Activated naive CD8-positive, alpha-beta T cell treated with anti-CD3 and anti-CD28 coated beads, Interleukin-2, amount 50 U/mL, for 16 hours (primary cell): ENCODE measurements at places on chromosomes 4 and X.

GRCh38 chrX:151973851-151974335, 583 bp downstream of the GABRE start:
- no peak for DNase-seq

- no peak for DNase-seq
Observed at GRCh38 chr4:171376724-171377123, 436.5 kb upstream of the GALNTL6 start.

- DNase-seq, result no peak
Observed at GRCh38 chr4:5563856-5564255, 144.5 kb downstream of the EVC2 start.

DNA sequence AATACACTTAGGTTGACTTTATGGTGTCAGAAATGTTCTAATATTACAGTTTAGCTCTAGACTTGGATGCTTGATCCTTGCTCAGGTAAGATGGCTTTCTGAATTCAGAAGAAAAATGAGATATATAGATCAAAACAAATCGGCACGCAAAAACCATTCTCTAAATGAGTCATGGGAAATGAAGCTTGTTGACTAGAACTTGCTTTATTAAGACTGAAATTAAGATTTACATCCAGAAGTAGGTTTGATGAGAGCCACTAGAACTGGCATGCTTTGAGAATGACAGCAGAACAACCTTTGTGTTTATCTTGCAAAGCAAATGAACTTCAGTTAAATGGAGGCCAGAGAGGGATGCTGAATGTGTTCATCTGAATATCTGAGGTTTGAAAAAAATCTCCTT, 304.9 kb upstream of the KLF3 start:
- DNase-seq, result no peak

GRCh38 chrX:70025464-70025863, 24.3 kb downstream of the AWAT2 start:
- DNase-seq, result no peak

DNA sequence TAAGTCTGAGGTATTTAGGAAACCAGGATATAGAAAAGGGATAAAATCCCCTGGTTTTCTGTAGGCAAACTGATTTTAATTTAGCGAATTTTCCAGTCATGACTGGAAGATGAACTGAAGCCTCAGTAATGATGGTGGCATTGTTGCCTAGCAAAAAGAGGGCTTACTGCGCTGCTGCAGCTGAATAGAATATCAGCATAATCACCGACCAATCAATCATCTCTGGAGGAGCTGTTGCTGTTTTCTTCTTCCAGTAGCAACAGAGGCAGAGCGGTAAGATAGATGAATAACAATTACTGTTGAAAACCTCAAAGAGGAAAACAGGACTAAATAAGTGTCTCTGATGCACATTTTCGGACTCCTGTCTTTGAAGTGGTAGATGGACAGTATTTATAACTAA, 86.2 kb downstream of the FAM133A start:
- no peak for DNase-seq

DNA sequence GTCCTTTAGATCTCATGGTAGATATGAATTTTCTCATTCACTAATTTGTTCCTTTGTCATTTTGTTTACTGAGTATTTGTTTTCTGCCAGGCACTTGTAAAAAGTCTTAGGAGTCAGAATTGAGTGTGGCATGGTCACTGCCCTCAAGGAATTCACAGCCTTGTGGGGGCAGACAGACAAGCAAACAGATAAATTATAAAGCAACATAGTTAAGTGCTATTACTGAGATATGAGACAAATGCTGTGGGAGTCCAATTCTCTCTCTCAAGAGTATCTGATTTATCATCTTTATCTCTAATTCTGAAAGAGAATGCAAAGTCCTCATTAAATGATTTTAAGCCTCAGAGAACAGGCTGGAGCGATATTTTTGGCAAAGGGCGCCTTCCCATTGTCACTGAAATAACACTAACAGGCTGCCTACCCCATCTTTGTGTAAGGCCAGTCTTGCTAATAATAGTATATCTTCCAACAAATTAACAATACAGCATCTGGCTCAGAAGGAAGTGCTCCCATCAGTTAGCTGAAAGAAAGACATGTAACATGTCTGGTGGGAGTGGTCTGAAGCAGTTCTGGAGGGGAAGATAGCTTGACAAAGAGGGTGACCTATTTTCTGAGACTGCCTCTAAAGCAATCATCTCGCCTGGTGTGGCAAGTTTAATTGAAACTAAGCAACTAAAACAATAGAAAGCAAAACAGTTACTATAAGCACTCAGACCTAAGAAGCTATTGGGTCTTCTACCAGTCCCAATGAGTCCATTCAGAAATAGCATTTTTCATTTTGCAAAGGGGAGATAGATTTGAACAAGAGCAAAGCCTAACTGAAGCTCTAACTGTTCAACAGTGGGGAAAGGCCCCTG, 61.5 kb upstream of the AMOT start:
- no peak for DNase-seq

DNA sequence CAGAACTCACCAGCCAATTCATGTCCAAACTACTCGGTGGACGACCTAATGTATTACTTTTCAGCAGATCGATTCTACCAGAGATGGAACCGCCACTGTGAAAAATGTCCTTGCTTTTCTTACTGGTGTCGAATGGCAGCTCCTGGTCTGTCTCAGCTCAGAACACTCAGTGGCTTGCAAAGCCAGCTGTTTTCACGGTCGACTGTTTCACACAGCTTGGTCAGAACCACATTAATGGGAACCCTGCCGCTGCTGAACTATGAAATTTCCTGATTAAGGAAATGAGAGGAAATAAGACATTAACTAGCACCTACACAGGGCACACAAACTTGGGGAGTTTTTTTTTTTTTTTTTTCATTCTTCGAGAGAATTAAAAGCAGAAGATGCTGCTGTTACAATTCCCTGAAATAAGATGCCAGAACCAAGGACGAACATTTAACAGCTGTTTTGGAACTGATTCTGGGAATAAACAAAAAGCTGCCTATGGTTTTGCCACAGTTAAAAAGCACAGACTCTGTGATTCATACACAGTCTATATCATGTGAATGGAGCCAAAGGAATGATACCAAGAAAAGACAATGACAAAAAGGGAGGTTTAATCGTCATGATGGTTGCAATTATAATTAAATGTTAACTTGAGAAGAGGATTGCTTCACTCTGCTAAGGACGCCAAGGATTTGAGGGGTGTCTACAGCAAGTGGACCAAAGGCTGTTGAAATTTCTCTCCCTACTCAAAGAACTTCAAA, 31.3 kb downstream of the SUPT20HL2 start:
- no peak for DNase-seq

- no peak for DNase-seq
Observed at GRCh38 chr4:44720371-44720770, 6.0 kb downstream of the GNPDA2 start.

DNA sequence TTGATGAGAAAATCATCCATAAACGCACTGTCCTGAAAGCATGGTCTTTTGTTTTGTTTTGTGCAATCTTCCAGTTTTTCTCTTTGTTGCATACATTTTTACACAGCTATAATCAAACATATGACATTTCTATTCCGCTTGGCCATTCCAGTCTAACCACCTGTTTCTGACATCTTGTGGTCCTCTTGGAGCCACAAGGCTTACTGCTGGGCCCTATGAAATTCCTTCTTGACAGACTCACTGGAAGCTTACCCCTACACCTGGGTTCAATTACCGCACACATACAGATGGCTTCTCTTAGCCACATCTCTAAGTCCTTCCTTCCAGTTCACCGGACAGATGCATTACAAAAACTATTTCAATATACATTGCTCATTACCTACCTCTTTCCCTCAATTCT, 72.4 kb downstream of the PAPSS1 start:
- no peak for DNase-seq

GRCh38 chr4:2942532-2943363, 20.5 kb downstream of the NOP14 start:
- DNase-seq, result no peak

DNA sequence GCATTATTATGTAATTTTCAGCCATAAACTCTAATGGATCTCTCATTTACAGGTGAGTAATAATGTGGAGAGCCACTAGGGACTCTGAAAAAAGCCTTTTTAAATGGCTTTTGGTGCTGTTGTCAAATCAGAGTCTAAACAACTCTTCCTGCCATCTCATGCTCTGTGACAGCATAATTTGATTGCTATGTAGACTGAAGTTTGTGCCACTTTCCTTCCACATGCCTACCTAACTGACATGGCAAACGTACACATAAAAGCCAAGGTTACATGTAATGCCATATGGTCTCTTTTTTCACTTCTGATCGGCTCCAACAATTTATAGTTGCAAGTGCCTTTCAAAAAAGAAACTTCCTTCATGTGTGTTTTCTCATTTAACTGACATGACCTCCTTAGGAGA, 94.3 kb downstream of the SH2D1A start:
- no peak for DNase-seq

DNA sequence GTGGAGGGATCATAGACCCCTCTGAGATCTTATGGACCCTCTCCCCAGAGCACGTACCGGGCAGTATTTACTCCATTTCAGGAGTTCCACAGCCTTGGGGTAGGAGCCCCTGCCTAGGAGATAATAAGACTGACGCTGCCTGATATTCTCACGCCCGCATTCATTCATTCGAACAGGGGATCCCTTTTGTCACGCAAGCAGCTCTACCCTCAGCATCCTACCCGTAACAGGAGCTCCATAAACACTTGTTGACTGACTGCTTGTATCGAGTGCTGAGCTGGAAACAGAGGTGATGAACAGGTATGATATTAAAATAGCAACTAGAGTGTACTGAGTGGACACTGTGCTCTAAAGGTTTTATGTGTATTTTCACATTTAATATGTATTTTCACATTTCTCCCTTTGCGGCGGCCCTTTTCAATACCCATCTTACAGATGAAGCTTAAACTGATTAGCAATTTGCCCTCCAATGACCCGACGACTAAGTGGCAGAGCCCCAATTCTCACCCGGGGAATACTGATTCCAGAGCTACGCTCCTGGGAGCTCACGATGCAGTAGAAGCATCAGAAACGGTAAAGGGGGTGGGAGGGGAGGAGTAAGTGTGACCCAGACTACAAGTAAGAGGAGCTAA, 888 bp downstream of the RAB28 start:
- DNase-seq, result no peak

DNA sequence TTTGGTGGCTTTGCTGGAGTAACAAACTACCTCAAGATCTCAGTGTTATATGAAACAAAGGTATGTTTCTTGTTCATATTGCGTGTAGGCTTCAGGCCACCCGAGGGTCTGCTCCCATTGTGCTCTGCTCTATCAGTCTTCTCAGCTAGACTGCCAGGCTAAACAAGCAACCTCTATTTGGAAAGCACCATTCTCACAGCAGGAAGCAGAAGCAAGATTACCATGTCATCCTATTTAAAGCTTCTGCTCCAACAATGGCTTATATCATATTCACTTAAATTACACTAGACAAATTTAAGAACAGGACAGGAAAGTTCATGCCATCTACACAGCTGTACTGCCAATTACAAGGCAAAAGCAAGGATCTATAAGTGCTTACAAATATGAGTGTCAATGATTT, 385.8 kb downstream of the PPARGC1A start:
- no peak for DNase-seq

- no peak for DNase-seq
Observed at GRCh38 chr4:48742412-48742811, 37.7 kb downstream of the FRYL start.

DNA sequence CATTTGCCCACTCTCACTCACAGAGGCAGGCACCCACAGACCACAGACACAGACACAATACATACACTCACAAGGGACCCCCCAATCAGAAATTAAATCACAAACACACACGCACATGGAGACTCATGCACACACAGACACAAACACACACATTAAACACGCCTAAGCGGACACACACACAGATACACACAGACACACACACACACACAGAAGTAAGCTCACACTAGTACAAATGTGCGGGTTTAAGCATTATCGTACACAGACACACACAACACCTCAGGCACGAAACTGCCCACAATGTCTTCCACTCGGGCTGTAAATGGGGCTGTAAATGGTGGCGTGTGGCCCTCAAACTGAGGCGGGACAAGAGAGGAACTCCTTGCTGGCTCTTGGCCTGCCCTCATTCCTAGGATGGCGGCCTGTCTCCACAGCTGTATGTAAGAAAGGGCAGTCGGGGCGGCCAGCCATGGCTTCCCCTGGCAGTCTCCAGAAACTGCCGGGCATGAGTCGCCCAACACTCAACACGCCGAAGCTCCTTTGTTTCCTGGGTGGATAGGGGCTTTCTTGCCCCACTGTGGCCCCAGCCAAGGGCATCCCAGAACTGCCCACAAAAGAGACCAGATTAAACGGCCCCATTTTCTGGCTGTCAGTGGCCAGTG, 53.9 kb downstream of the NBDY start:
- no peak for DNase-seq

- no peak for DNase-seq
Observed at GRCh38 chr4:129641179-129641578, 545.2 kb downstream of the C4orf33 start.

- DNase-seq, result no peak
Observed at GRCh38 chrX:143664302-143664701, 28.4 kb upstream of the SLITRK4 start.

DNA sequence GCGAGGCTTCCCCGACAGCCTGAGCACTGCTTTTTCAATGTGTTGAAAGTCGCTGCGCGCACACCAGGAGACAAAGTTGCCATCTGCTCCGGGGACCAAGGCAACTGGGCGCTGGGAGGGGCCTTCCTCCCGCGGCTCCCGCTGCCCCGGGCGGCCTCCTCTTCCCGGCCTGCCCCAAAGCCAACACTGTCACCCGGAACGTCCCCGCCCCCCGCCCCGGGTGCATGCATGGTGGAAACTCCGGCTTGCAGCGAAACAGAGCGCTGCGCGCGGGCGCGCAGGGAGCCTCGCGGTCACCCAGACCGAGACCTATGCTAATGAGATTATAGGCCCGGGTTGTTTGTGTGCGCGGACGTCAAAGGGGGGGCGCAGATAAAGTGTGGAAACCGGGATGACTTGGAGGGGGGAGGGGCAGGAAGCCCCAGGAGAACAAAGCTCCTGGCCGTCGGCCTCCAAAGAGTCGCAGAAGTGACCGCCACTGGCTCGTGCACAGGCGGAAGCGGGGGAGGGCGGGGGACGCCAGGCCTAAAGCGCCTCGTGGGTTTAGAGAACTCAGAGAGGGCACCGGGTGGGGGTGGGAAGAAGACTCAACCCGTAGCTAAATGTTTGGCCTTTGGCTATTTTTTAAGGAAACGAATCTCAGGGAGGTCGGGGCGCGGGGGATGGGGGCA, 88.8 kb downstream of the BCOR start:
- no peak for DNase-seq

DNA sequence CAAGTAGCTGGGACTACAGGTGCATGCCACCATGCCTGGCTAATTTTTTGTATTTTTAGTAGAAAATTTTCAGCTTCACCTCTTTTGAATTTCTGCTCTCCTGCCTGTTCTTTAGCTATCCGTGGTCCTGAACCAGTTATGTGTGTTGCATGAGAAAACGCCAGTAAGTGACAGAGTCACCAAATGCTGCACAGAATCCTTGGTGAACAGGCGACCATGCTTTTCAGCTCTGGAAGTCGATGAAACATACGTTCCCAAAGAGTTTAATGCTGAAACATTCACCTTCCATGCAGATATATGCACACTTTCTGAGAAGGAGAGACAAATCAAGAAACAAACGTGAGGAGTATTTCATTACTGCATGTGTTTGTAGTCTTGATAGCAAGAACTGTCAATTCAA, 13.9 kb downstream of the ALB start:
- no peak for DNase-seq

- DNase-seq, result no peak
Observed at GRCh38 chr4:5322321-5322720, 271.0 kb downstream of the STK32B start.
